ENCODE measurements at places on chromosomes 7 and 10.

DNA sequence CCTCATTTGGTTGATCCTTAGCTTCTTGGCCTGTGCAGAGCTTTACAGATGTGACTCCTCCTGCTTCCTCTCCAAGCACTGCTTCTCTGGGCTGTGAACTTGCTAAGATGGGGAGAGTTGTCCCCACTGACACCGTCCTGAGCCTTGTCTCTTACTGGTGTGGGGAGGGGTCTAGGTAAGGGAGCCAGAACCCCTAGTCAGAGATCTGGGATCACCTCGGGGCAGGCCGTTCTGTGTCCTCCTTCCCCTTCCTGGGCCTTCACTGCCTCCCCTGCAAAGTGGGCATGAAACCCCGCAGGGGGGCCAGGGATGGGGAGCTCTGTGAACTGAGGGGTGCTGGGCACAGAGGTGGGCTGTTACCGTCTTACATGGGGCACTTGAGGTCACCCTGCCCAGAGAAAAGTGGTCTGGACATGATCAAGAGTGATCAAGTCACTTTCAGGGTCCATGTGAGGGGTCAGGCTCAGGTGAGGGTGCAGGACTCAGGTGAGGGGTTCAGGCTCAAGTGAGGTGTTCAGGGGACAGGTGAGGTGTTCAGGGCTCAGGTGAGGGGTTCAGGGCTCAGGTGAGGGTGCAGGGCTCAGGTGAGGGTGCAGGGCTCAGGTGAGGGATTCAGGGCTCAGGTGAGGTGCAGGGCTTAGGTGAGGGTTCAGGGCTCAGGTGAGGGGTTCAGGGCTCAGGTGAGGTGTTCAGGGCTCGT, 86.2 kb downstream of the ADCY1 start:
- no peak for DNase-seq

- DNase-seq, result no peak
Measured at GRCh38 chr10:44312401-44312800, 72.5 kb downstream of the CXCL12 start.

DNA sequence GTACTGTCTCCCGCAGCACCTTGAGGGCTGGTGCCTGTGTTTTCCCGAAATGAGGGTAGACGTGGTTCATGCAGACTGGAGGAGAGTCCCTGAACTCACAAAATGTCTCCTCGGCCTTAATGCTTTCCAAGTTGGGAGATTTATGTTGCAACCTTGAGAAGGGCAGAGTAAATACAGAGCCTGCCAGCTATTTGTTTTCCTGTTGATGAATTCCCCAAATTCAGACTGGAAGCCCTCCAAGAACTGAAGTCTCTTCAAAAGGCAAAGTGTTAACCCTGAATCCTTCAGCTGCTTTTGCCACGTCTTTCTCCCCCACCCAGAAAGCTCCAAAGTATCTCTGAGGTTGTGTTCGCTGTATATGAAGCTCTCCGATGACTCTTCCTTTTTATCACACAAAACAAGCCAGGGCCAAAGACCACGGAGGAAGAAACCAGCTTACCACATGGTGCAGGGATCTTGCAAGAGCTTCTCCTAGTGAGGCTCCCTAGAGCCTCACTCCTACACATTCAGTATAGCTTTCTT, 254.7 kb upstream of the NFE2L3 start:
- DNase-seq, result no peak

GRCh38 chr10:32332299-32332750, 14.6 kb downstream of the EPC1 start:
- DNase-seq, result peak; percentile 74

GRCh38 chr10:43115881-43116595, 22.2 kb upstream of the CSGALNACT2 start:
- DNase-seq, result no peak

DNA sequence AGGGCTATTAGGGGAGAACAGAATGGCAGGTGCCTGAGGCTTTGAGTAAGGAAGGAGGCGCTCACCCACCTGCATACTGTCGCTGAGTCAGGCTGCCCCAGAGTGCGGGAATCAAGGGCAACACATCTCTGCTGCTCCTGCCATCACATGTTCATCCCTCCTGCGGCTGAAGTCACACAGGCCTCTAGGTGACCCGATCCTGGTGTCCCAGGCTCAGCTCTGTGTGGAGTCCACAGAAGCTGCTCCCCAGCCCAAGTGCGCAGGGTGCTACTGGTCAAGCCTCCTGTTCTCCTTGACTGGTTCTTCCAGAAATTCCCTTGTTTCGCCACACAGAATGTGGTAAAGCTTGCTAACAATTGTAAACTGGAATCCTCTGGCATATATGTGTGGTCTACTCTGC, 96.9 kb upstream of the IL6 start:
- no peak for DNase-seq

GRCh38 chr7:39911167-39911566, 38.9 kb upstream of the CDK13 start:
- DNase-seq, result no peak

DNA sequence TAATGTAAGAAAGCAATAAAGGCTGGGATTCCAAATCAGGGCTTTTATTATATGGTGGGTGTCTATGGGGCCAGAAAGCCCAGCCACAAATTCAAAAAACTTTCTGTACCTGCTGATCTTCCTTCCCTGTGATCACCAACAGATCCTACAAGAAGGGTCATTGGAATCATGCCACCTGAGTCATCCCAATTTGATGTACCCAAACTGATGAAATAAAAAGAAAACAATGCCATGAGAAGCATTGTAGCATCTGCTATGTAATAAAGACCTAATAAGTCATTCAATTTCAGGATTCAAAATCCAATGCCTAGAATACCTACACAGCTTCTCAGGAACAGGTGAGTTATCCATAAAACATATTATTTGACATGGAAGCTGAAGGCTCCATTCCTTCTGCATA, 228.8 kb downstream of the DKK1 start:
- no peak for DNase-seq

DNA sequence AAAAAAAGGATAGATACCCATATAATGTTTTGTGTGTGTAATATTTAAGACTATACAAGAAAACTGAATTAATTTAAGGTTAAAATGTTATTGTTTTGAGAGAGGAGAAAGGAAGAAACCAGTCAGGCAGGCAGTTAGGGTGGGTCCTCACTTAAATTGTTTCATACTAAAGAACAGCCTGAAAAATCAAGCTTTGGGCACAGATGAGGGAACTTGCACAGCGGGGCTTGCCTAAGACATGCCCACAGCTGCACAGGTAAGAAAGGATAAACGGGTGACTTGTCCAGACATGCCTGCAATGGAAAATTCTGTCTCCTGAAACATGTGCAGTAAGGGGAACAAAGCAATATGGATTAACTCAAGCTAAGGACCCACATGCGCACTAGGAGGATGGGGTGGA, 158.4 kb downstream of the BBS9 start:
- no peak for DNase-seq

- DNase-seq, result no peak
Measured at GRCh38 chr7:14720785-14721184, 181.8 kb downstream of the DGKB start.

DNA sequence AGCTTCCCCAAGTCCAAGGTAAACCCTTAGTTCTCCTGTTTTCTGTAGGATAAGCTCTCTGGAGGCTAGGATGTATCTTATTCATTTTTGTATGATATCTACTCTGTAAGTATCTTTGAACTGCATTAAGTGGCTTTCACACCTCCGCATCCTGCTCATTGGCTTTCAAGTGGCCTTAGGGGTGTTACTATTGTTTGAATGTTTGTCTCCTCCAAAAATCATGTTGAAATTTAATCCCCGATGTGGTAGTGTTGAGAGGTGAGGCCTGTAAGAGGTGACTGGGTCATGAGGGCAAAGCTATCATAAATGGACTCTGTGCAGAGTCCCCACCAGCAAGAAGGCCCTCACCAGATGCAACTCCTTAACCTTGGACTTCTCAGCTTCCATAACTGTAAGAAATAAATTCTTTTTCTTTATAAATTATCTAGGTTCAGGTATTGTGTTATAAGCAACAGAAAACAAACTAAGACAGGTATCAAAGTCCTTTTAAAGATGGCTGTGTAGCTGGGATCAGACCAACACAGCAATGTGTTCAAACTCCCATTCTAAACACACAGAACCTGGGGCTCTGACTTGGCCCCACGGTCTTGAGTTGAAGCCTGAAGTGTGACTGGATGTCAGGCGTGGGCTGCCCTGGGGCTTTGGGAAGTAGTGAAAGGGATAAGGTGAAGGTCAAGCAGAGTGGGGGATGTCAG, 25.9 kb downstream of the TBXAS1 start:
- no peak for DNase-seq

DNA sequence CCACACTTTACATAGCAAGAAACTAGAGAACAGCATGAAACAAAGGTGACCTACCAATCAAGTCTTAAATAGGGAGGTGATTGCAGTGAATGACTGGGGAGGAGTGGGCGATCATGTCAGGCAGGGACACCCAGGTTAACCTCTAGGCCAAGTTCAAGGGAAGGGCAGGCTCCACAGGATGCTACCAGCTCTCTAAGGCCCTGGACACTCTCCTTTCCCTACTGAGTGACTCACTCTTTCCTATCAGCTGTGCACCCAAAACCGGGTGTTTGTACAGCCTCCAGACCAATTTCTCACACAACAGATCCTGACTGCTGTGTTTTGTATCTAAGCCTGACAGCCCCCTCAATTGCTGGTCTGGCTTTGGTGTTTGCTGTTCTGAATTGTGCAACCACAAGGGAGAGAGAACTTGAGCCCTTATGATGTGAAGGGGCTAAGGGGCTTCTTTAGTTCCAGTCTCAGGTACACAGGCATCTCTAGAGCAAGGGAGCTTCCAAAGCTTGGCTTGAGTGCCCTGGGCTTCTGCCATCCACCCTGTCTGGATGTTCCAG, 107.8 kb downstream of the TBXAS1 start:
- no peak for DNase-seq

DNA sequence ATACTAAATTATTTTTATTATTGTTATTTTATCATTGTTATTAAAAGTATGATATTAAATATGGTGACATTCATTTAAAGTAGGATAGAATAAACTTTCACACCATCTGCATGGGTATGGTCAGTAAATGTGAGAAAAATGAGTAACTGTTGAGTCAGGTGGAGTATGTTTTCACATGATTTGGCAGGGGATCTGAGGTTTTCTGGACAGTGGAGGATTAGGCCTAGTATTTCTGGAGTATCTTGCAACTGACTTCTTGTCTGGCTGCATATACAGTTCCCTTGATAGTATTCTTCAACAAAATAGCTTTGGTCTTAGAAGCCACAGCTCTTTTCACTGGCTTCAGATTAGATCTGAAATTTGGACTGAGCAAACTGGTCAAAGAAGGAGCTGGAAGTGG, 54.5 kb downstream of the GBF1 start:
- no peak for DNase-seq

DNA sequence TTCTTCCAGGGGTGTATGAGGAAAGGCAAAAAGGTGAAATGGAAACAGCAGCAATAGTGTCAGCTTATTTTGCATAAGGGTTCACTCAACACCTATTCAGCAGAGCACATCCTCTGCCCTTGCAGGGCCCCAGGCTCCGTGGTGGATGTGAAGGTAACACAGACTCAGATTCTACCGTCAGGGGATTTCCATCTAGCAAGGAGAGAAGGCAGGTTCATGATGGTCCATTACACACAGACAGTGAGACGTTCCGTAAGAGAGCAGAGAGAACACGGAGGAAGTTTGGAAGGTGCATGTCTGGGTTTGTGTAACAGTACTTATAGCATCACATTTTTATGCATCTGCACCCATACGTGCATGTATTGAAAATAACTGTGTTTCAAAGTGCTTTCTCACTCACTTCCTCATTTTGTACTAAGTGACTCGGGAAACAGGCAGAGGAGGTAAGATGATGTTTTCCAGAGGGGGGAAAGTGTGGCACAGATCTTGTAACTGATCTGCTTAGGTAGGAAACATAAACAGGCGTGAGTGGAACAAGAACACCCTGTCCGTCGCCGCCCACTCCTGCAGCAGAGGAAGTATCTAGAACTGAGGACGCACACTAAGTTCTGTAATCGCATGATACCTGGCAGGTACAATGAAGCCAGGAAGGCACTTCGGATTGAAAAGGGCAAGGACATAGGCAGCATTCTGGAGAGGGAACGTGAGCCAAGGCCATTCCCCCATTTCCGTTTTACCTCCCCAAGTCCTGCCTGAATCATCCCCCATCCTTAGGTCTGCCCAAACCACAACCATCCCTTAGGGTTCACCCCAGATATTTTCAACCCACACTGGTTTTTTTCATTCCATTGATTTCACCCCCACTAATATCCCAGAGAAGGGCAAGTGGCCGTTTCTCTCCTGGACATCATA, 1.0 kb upstream of the ENO4 start:
- no peak for DNase-seq

DNA sequence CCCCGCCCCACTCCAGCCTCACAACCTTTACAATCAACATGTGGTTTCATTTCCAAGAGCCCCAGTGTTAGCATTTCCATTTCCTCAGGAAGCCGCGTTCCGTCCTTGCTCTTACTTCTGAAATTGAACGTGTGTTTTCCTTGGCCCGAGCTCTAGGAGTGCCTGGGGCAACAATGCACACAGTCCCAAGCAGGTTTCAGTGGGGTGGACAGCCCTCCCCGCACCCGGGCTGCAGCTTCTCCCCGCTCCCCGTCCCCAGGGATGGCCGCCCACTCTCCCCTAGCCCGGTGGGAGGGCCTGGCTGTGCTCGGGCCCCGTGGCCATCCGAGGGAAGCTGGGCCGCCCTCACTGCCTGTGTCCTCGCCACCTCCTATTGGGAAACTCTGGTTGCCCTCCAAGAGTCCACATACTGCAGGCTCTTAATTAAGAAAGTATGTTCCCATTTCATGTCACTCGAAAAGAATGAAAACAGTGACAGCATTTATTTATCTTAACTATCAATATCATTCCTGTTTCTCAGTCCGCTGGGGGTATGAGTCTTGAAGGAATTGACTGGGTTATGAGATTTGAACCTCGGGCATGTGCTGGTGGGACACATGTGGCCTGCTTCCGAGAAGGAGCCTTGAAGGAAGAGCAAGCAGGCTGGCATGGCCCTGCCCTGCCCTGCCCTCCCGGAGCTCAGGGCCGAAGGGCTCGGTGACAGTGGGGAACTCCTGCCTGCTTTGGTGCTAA, 163.8 kb downstream of the GRK5 start:
- no peak for DNase-seq

DNA sequence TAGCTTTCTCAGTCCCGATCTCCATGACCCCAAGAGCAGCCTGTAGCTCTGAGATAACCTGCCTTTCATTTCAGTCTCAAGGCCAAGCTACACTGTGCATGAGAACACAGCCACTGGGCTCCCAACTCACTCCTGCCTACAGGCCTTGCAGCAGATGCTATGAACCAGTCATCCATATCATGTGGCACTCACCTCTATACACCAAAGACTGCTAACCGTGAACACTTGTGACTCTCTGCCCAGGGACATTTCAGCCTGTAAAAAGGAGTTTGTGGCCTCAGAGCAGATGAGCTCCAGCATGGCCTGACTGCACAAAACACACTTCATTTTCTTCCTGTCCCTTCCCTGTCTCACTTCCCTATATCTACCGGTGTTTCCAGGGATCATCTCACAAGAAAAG, 56.9 kb upstream of the NPY start:
- DNase-seq, result no peak

DNA sequence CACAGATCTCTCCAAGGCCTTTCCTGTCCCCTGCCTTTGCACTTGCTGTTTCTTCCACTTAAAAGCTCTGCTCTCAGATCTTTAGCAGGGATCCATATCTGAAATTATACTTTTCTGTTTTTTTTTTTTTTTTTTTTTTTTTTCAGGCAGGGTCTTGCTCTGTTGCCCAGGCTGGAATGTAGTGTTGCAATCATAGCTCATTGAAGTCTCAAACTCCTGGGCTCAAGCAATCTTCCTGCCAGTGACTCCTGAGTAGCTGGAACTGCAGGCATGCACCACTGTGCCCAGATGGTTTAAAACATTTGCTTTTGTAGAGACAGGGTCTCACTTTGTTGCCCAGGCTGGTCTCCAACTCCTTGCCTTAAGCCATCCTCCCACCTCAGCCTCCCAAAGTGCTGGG, 5.0 kb upstream of the TSPAN15 start:
- no peak for DNase-seq

- DNase-seq, result no peak
Measured at GRCh38 chr7:158771213-158771834, 58.0 kb downstream of the ESYT2 start.

Measured in hematopoietic multipotent progenitor cell treated with erythropoietin and hydrocortisone succinate and interleukin-3 and kit ligand, for 15 days (in vitro differentiated cells).